ENCODE measurements at places on chromosomes 2 and 18.

GRCh38 chr2:232523682-232524597 is 2.0 kb upstream of the CHRND start:
- no peak for DNase-seq

GRCh38 chr18:79343567-79344207 is 52.0 kb upstream of the NFATC1 start:
- no peak for DNase-seq

DNA sequence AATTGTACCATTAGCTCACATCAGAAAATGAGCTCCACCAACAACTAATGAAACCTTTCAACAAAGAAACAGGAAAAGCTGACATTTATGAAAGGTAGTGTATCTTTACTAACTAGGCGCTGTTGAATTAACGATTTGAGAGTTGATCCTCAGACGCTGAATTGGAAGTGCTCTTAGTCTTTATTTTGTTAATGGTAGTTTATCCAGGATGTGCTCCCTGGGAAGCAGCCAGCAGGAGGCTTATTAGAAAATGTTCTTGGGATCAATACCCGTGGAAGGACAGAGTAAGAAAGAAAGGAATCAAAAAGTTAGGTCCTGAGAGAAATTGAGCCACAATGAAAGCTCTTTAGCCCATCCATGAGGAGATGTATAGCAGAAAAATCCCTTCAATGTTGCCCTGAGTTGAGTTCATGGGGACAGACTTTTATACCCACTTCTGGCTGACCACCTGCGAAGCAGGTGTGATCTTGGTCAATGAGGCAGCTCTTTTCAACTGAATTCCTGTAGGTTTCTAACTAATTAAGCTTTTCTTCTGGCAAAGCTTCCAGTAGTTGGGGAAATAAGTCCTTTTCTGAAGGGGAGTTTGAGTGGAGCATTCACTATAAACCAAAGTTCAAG is 492.6 kb upstream of the REG3G start:
- no peak for DNase-seq

DNA sequence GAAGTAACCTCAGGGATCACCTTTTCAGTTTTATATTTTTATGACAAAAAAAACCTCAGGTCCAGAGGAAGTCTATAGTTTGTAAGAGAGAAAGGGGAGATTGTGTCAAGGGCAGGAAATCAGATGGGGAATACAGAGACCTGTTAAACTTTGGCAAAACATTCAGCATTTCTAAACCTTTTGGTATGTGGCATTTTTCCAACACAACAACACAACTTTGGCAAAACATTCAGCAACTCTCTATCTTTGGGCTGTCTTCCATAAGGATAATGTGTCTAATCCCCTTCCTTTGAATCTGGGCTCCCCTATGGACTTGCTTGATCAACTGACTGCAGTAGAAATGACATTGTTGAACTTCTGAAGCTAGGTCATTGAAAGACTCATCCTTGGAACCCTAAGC is 220.6 kb upstream of the CCDC68 start:
- DNase-seq = no peak

DNA sequence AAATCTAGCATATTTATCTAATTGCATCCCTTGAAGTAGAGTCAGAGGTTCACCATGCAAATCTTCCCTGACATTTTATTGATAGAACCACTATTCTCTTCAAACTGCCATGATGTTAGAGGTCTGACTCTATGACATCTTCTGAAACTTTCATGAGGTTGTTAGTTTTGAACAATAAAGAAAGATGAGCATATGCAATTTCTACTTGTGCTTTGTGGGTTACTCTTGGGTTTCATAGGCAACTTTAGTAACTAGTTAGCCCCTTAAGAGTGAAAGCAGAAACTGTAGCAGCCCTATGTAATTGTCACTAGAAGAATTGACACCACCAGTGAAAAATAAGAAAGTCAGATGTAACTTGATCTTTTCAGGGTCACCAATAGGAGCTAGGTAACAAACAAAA is 53.1 kb upstream of the ZEB2 start:
- no peak for DNase-seq

- no peak for DNase-seq
Observed at GRCh38 chr2:228699400-228699799, 517.9 kb upstream of the SPHKAP start.

GRCh38 chr2:178331474-178332432 is 119.2 kb downstream of the PRKRA start:
- DNase-seq = no peak

- DNase-seq = no peak
Observed at GRCh38 chr2:195501746-195502145, 155.3 kb upstream of the SLC39A10 start.

DNA sequence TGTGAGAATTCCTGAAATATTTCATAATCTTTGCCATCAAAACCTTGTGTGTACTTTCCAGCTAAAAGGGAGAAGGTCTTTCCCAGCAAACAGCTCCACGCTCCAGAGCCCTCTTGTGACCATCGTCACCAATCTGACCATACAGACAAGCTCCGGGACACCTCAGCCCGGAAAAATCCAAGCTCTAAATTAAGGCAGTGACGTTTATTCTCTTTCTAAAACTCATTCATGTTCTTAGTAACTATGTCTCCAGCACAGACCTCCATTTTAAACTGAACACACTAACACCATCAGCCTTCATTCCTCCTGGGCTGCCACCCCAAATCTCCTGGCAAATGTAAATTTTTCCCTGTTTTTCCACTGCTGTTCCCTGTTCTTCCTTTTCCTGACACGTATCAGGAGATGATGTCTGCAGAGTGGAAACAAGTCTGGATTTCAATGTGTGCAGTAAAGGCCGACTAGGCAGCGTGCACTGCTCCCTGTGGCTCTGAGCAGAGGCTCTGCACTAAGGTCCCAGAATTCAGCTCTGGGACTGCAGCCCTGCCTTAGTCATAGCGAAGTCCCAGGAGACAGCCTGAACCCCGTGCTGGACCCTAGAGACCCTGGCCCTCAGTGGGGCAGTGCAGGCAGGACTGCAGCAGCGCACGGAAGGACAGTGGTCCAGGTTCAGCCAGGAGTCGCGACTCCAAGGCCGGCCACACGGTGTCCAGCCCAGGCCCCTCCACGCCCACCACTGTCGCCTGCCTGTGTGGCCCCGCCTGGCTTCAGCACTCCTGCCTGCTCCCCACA is 452.5 kb upstream of the SALL3 start:
- no peak for DNase-seq

DNA sequence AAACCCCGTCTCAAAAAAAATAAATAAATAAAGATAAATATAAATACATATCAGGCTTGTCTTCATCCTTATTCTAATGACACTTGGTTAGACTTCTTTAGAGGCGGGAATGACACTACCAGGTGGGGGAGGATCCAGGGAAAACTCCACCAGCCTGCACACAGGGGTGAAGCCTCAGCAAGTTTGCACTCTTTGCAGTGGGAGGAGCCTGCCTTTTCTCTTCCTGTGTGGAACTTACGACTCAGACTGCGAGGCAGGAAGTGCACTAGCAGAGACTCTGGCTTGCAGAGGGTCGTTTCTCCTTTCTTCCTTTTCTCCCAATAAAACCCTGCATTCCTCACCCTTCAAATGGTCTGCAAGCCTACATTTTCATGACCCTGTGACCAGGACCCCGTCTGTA is 153.6 kb upstream of the CBLN2 start:
- DNase-seq = no peak

DNA sequence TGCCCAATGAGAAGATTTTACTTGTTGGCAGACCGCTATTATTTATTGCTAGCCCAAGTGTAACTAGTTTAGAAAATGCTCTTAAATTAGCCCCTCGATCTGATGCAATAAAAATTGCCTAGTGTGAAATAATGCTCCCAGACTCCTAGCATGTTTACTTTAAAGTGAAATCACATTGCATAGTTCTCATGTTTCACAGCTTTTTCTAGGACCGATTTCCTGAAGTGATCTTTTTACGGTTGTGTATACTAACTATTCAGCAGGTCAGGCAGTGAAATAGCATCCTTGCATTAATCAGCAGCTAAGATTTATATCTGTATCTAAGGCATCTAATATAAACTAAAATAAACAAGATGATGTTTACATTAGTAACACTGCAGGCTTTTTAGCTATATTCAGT is 52.4 kb downstream of the PMS1 start:
- DNase-seq = peak; percentile 18

DNA sequence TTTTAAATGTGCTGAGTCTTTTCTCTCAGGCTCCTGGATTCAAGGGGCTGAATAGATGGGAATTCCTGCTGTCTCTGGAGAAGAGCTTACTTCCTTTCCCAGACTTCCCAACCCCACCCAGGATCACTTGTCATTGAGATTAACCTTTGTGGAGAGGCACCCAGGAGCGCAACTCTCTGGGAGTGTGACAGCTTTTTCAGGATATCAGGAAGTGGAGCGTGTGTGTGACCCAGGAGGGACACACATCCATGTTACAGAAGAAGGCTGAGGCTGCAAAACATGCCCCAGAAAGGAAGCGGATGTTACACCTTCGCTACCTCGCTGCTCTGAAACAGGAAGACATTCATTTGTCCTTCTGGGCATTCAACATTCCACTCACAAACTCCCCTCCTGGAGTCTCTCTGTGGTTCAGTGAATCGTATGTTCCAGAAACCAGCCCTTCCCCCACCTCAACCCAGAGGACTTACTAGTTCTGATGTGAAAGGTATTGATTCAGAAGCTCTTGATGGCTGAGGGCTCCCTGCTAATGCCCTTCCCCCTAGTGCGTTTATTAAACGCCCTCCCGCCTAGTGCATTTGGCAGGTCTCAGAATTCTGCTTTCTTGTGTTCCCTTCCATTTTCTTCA is 523.9 kb downstream of the TNS1 start:
- DNase-seq = no peak

GRCh38 chr18:36849288-36850006 is 20.5 kb downstream of the KIAA1328 start:
- no peak for DNase-seq

GRCh38 chr2:190462611-190463010 is 54.5 kb downstream of the MFSD6 start:
- no peak for DNase-seq

GRCh38 chr18:2794159-2794558 is 52.6 kb upstream of the EMILIN2 start:
- DNase-seq = no peak

GRCh38 chr2:30190637-30191036 is 40.7 kb upstream of the LBH start:
- no peak for DNase-seq
